Regular cardiac myocyte (primary cell): ENCODE measurements at places on chromosomes 12 and 14. TPM values are rescaled to one million over a fixed set of nuclear protein-coding genes. Genes with fewer than 3 reads are reported as not detected.

RGS6 gene
- 0.28 TPM in 1 of 2 replicates, not detected in the other for total RNA-seq

LPAR5 gene
- not detected in 2 replicates for total RNA-seq

LGALS3 gene
- total RNA-seq, result 116 and 124 TPM in 2 replicates

ACSM4 gene
- total RNA-seq, result not detected in 2 replicates

PIANP gene
- total RNA-seq, result under 0.01 TPM in 2 replicates

PTPRO gene
- total RNA-seq, result 0.19 and 3.1 TPM in 2 replicates

DLK1 gene
- total RNA-seq, result not detected in 2 replicates

SNW1 gene
- total RNA-seq, result 43.7 and 60.4 TPM in 2 replicates

KCNA5 gene
- total RNA-seq, result not detected in 2 replicates

CMKLR1 gene
- total RNA-seq, result under 0.01 TPM in 1 of 2 replicates, not detected in the other

TRPV4 gene
- total RNA-seq, result 1.2 and 1.7 TPM in 2 replicates

NOS1 gene
- total RNA-seq, result not detected in 2 replicates

CACNA1C gene
- 2.3 and 5.9 TPM in 2 replicates for total RNA-seq

DHRS4 gene
- 29.6 and 49.8 TPM in 2 replicates for total RNA-seq

CPNE6 gene
- total RNA-seq, result not detected in 2 replicates

CLEC1B gene
- not detected in 2 replicates for total RNA-seq

KRT82 gene
- total RNA-seq, result not detected in 2 replicates

SCN8A gene
- total RNA-seq, result 3.5 and 7.6 TPM in 2 replicates

CIROP gene
- not detected in 2 replicates for total RNA-seq

KRT4 gene
- total RNA-seq, result not detected in 2 replicates

RIPK3 gene
- total RNA-seq, result 0.19 and 0.56 TPM in 2 replicates

LTBR gene
- 36.8 and 71.0 TPM in 2 replicates for total RNA-seq

PMCH gene
- total RNA-seq, result 0.19 TPM in 1 of 2 replicates, not detected in the other

ADAM20 gene
- total RNA-seq, result 0.38 and 2.3 TPM in 2 replicates

EMP1 gene
- 46.8 and 150 TPM in 2 replicates for total RNA-seq

CLMN gene
- total RNA-seq, result 0.58 and 3.9 TPM in 2 replicates

GUCY2C gene
- not detected in 2 replicates for total RNA-seq
